ENCODE measurements at places on chromosomes 4 and X.
A peak's percentile ranks its signal among the peaks of the same experiment; 100 is the strongest.

DNA sequence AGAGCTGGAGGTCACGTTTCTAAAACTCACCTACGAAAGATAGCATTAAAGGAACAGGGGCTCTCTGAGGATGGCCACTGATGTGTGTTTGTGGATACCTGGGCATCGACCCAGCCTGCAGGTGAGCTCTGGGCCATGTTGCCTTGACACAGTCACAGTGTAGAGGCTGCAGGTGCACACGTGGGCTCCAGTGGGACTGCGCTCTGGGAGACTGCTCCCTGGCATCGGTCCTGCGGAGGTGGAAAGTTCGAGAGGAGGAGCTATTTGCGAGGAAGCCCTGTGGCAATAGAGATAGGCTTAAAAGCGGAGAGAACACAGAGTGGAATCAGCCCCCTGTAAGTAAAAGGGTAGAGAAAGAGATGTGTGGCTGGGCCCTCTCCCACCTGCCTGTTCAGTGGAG is 12.3 kb upstream of the TADA2B start:
- H3K4me3 ChIP-seq, result no peak overlapping the region
- DNase-seq, result no peak
- H3K27ac ChIP-seq, result no peak overlapping the region
- H3K27me3 ChIP-seq, result no peaks in the 10 kb centered on the region
- no peaks in the 10 kb centered on the region for H3K4me1 ChIP-seq
- H3K36me3 ChIP-seq, result peaks cover 49% of the 10 kb centered on the region

DNA sequence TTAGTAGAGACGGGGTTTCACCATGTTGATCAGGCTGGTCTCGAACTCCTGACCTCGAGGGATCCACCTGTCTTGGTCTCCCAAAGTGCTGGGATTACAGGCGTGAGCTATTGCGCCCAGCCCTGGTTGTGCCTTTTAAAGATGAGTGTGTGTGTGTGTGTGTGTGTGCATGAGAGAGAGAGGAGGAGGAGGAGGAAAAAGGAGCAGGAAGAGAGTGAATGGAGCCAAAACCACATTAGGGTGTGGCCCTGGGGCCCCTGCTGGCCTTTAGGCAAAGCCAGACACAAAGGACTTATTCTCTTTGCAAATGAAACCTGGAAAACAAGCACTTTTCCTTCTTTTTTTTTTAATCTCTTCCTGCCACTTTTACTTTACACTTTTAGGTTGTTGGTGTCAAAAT is 48.2 kb upstream of the KLF3 start:
- H3K27ac ChIP-seq, result no peak overlapping the region
- no peaks in the 10 kb centered on the region for H3K36me3 ChIP-seq
- no peak overlapping the region for H3K4me3 ChIP-seq
- DNase-seq, result no peak
- no peaks in the 10 kb centered on the region for H3K27me3 ChIP-seq
- no peaks in the 10 kb centered on the region for H3K4me1 ChIP-seq

GRCh38 chr4:44313702-44314101 is 134.9 kb downstream of the KCTD8 start:
- no peaks in the 10 kb centered on the region for H3K4me1 ChIP-seq
- H3K27ac ChIP-seq, result no peak overlapping the region
- no peaks in the 10 kb centered on the region for H3K36me3 ChIP-seq
- no peak overlapping the region for H3K4me3 ChIP-seq

DNA sequence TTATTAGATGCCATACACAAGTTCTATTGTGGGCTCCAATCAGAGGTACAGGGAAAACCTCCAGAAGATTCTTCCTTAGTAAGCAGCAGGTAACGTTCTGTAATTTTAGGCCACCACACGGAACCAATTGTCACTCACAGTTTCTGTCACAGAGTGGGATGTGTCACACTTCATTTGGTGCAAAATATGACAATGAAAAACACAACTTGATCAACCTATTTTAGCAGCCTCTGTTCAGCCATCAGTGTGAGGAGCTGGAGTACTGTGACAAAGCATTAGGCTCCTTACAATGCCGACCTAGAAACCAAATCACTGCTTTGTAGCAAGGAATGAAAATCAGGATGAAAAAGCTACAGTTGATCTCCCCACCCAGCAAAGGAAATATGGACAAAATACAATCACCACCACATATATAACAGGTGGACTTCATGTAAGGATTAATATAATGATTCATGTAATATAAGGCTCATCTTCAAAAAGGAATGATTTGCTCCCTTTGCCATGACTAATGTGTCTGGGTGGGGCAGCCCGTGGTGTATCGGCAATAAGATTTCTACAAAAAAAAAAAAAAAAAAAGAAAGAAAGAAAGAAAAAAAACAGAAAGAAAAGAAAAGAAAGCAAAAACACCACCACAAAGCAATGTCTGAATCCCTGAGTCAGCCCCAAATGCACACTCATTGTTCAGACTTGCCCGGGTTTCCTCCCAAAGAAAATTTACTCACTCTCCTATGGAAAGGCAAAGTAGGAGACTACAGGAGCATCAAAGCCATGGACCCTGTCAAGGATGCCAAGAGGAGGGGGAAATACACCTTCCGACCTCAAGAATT is 36.0 kb downstream of the SLC9A7 start:
- no peak overlapping the region for H3K27ac ChIP-seq
- no peak overlapping the region for H3K4me3 ChIP-seq

GRCh38 chrX:17621566-17622270 is 115.6 kb upstream of the SCML1 start:
- H3K4me3 ChIP-seq, result no peak overlapping the region
- no peaks in the 10 kb centered on the region for H3K4me1 ChIP-seq
- no peak overlapping the region for H3K27ac ChIP-seq
- no peaks in the 10 kb centered on the region for H3K36me3 ChIP-seq

DNA sequence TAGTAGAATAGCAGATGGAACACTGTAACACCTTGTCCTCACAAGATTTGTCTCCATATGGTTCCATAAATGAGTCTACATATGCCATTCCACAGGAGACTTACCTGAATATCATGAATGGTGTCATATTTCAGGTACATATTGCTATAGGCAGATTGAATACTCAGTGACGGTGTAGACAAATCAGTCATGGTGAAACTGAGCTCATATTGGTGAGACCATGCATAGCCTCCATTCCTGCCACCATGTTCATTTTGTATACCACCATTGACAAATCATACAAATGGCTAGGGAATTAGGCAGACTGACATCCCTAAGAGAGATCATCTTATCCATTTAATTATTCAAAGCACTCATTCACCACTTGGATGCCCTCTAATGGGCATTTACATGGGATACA is 38.0 kb upstream of the SPP1 start:
- no peaks in the 10 kb centered on the region for H3K4me1 ChIP-seq
- peaks cover 37% of the 10 kb centered on the region for H3K36me3 ChIP-seq
- H3K27me3 ChIP-seq, result no peaks in the 10 kb centered on the region
- no peak overlapping the region for H3K27ac ChIP-seq
- H3K4me3 ChIP-seq, result peak overlapping the region; percentile 68

DNA sequence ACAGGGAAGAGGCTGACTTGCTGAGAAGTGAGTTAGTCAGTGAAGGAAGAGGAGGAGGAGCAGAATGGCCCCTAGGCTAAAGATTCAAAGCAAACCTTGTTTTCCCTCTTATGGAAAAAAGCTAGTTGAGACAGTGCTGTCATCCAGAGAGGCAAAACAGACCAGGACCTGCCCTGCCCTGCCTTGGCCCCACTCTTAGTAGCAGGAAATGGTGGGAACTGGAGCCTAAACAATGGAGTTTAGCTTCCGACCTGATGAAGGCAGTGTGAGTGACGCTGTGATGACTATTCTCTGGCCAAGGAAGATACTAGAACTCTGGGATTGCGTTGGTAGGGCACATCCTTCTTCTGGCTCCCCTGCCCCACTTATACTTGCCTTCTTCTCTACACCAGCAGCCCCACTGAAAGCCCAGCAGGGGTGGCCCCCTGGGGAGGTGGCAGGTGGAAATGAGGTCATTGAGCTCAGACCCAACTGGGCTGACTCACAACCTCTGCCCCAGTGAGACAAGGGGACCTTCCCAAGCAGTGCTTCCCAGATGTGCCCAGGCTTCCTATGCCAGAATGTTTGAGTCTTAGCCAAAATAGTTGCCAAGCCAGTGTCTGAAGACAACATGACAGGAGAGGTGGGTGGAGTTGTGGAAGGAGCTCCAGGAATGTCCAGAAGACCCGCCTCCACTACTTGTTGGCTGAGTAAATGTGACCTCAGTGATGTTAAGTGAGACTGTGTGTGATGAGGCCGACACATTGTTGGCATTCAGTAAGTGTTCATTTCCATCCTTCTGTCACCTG is 38.8 kb downstream of the MSN start:
- H3K27me3 ChIP-seq, result no peaks in the 10 kb centered on the region
- no peak overlapping the region for H3K27ac ChIP-seq
- H3K36me3 ChIP-seq, result peaks cover 21% of the 10 kb centered on the region
- H3K4me3 ChIP-seq, result no peak overlapping the region
- DNase-seq, result no peak

DNA sequence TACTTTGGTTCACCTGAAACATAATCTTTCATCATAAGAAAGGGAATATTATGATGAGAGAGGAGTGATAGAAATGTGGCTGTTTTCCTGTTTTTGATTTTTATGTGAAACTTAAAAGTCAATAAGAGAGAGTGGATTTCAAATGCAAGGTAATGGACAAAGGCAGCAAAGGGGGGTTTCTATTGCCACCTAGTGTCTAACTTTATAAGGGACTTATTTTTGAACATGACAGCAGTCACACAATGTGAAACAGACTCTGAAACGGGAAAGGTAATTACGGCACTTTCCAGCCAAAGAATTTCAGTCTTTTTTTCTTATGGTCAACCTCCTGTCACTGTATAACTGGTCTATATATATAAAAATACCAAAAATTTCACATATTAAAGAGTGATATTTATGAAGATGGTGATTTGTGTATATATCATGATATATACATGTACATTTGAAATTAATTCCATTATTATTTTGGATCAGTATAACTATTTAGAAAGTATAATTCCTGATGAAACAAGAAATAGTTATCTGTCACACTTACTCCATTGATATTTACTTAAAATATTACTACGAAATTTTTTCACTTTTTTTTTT is 127.1 kb downstream of the FBXO8 start:
- H3K27ac ChIP-seq, result no peak overlapping the region
- no peaks in the 10 kb centered on the region for H3K4me1 ChIP-seq
- no peak for DNase-seq
- no peaks in the 10 kb centered on the region for H3K27me3 ChIP-seq
- H3K4me3 ChIP-seq, result no peak overlapping the region

GRCh38 chr4:119493419-119493818 is 135.2 kb downstream of the PDE5A start:
- no peak for DNase-seq
- H3K36me3 ChIP-seq, result peaks cover 18% of the 10 kb centered on the region
- no peaks in the 10 kb centered on the region for H3K4me1 ChIP-seq
- no peaks in the 10 kb centered on the region for H3K27me3 ChIP-seq
- H3K4me3 ChIP-seq, result no peak overlapping the region

GRCh38 chr4:124459196-124459940 is 253.2 kb downstream of the ANKRD50 start:
- peaks cover 26% of the 10 kb centered on the region for H3K36me3 ChIP-seq
- no peaks in the 10 kb centered on the region for H3K4me1 ChIP-seq
- DNase-seq, result no peak
- H3K27me3 ChIP-seq, result no peaks in the 10 kb centered on the region

DNA sequence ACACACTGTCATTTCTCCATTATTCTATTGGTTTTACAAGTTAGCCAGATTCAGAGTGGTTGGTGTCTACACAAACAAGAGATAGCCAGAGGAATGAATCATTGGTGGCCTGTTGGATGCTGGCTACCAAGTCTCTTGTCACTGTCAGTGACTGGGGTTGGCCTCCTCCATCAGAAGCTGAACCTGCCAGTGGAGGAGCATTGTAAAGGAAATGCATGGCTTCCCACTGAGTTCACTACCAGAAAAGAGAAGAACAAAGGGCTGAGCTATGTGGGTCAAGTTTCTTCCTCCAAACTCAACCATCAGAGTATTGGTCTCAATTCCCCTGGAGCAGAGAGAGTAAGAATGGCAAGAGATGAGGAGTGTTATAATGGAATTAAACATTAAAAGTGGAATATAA is 26.5 kb upstream of the ANKRD50 start:
- no peaks in the 10 kb centered on the region for H3K27me3 ChIP-seq
- no peaks in the 10 kb centered on the region for H3K36me3 ChIP-seq
- peak; percentile 66 for DNase-seq
- no peak overlapping the region for H3K27ac ChIP-seq
- peaks cover 3% of the 10 kb centered on the region for H3K4me1 ChIP-seq

- H3K27me3 ChIP-seq, result peaks cover 21% of the 10 kb centered on the region
- H3K36me3 ChIP-seq, result no peaks in the 10 kb centered on the region
- peak overlapping the region; percentile 66 for H3K4me3 ChIP-seq
- H3K27ac ChIP-seq, result no peak overlapping the region
Observed at GRCh38 chr4:143701365-143701764, 890 bp upstream of the FREM3 start.

DNA sequence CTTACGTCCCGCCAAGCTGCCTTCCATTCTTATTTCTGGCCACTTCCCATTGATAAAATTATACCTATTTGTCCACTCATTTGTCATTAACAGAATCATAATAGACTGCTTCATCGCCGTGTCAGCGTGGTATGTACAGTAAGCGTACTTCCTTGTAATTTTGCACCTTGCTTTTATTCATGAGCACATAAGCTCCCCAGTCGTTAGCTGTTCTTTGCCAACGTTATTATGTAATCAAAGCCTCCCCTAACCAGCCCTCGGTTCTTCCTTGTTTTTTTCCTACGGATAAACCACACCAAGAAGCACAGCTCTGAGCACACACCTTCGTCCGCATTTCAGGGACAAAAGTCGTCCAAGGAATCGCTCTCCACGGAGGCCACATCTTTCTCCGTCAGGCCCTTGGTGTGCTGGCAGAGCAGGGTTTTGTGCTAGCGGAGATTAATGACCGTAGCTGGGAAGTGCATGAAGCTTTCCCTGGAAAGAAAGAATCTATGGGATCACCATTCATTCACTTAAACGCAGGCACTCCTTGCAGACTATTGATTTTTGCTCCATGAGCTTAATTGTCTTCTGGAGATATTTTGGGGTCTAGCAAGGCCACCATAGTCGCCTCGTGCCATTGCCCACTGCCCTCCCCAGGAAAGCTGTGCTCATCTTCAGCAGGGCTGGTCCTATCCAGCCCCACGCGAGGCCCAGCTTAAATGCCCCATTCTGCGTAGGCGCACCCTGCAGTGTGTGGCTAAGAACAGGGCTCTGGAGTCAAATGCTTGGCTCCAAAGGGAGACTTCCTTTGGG is 200.9 kb upstream of the PSAPL1 start:
- H3K27ac ChIP-seq, result no peak overlapping the region
- H3K4me3 ChIP-seq, result no peak overlapping the region
- no peaks in the 10 kb centered on the region for H3K36me3 ChIP-seq
- no peaks in the 10 kb centered on the region for H3K4me1 ChIP-seq
- no peaks in the 10 kb centered on the region for H3K27me3 ChIP-seq

Data from H9 (cell line).